ENCODE measurements at places on chromosomes 2 and 18.

DNA sequence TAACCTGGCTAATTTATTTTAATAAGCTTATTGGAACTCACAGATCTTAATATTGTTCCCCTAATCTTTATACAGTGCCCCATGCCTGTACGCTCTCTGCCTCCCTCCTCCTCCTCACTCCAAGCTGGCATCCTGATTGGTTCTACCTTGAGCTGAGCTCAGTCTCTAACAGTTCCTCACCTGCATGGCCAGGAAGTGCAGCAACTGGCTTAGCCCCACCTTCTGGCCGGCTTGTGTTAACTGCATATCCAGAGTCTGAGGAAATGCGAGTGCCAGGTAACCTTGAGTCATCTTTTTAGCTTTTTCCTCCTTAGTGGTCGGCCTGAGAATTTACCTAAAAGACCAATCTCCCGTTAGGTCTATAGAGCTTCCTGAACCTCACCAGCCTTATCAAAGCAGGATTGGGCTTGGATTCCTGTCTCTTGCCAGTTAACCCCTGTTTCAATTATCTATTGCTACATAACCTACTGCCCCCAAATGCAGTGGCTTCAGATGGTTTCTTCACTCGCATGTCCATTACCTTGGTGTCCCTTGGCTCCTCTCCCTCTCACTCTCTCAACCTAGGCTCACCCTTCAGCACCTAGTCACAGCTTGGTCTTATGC lies 89.5 kb upstream of the STK39 start:
- peak; percentile 21 for DNase-seq

- DNase-seq, result no peak
Measured at GRCh38 chr2:240960309-240960970, 38.0 kb upstream of the SNED1 start.

GRCh38 chr2:168626096-168626495 lies 170.0 kb downstream of the CERS6 start:
- no peak for DNase-seq

DNA sequence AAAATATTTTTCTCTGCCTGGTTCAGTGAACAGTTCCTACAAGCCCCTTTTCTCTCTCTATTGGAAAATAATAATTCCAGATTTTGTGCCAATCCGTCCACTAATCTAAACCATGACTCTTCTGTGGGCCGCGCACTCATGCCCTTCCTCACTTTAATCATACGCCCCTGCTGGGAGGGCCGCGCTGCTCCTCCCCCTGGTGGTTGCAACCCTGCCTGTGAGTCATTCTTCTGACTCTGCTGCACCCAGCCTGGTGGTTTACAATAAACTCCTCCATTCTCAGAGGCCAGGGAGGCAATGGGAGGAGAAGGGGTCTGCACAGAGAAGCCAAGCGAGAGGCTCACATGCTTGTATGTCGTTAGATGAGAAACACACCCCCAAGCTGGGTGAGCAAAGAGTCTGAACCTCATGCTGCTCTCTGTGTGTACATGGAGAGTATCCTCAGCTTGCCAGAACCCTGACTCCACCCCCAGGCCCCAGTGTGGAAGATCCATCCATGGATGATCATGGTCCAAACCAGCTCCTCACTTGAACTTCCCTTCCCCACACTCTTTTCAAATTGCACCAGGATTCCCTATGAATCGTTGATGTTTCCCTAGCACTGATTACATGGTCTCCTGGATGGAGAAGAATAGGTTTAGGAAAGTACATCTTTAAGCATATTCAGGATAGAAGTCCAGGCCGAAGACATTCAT lies 228.9 kb downstream of the ANKRD30B start:
- DNase-seq, result no peak

GRCh38 chr18:3869848-3870247 lies 419.9 kb downstream of the TGIF1 start:
- DNase-seq, result no peak

DNA sequence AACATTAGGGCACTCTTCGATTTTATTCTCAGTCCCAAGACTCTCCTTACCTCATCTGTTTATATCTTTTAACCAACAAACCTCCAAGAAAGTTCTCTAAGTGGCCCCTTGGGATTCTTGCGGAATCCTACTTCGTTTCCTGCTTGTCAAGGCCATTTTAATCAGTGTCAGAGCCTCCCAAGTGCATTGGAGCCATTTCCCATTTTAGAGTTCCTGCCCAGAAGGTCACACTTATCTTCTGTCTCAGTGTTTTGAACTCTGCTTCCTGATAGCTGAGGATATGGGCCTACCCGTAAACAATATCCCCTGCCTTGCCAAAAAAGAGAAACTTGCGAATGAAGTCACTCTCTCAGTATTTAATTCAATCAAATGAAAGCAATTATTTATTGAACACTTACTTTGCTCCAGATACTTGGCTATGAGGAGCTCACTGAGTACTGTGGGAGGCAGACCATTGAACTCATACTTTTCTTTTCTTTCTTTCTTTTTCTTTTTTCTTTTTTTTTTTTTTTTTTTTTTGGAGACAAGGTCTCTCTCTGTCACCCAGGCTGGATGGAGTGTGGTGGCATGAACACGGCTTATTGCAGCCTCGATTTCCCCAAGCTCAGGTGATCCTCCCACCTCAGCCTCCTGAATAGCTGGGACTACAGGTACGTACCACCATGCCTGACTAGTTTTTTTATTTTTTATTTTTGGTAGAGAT lies 5.7 kb upstream of the NOSTRIN start:
- DNase-seq, result no peak

DNA sequence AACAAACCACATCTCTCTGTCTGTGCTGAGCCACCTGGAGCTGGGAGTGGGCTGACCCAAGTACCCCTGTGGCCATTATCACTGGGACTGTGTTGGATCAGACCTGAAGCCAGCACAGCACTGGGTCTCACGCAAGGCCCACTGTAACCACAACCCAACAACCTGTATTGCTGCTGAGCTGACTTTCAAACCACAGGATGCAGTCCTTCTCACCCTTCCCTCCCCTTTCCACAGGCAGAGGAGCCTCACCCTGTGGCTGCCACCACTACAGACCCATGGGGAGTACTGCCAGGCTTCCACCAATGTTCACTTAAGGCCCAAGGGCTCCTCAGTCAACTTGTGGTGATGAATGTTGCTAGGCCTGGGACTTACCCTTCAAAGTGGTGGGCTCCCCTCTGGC lies 135.7 kb downstream of the DIS3L2 start:
- no peak for DNase-seq
